ENCODE measurements at places on chromosomes 4 and X. TPM values are rescaled to one million over a fixed set of nuclear protein-coding genes. Genes with fewer than 3 reads are reported as not detected.

Gene UTP14A
- 9.9 TPM for total RNA-seq

Gene CFP
- total RNA-seq = 0.70 TPM

Gene TMEM255A
- total RNA-seq = 0.26 TPM

Gene TACR3
- not detected for total RNA-seq

Gene SMIM43
- 1.0 TPM for total RNA-seq

Gene SSX1
- total RNA-seq = not detected

Gene PLAC8
- not detected for total RNA-seq

Gene STARD8
- 1.4 TPM for total RNA-seq

Gene NOA1
- 21.9 TPM for total RNA-seq

Gene RIPPLY1
- not detected for total RNA-seq

All from pericardium fibroblast (primary cell).